ENCODE measurements at places on chromosomes 12 and 14.

- peak; percentile 31 for DNase-seq
Observed at GRCh38 chr14:31206536-31207286, 882 bp downstream of the HECTD1 start.

DNA sequence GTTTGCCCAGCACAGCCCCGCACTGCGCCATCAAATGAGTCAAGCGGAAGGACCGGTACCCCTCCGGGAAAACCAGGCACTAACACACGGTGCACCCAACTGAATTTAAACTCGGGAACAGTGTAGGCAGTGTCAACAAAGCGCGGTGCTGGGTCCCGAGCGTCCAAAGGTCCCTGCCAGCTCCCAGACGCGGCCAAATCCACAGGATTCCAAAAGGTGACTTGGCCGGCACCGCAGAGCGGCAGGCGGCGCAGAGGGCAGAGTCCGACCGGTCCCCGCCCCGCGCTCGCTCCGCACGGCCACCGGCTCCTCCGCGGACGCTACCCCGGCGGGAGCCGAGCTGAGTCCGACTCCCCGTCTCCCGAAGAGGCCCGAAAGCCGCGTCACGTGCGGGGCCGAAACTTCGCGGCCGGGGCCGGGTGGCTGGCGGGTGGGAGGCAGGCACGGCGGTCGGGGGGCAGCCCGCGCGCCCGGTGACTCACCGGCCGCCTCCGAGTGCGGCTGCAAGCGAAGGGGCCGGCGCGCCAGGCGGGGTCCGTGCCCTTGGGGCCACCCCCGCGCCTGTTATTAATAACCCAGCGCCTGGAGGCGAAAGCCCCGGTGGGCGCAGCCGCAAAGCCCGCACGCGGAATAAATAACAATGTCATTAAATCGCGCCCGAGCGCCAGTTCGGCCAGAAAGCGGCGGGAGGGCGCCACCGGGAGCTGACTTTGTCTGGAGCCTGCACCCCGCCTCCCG is 863 bp downstream of the DENND5B start:
- DNase-seq, result no peak

GRCh38 chr12:115798309-115798917 is 479.1 kb downstream of the MED13L start:
- no peak for DNase-seq

DNA sequence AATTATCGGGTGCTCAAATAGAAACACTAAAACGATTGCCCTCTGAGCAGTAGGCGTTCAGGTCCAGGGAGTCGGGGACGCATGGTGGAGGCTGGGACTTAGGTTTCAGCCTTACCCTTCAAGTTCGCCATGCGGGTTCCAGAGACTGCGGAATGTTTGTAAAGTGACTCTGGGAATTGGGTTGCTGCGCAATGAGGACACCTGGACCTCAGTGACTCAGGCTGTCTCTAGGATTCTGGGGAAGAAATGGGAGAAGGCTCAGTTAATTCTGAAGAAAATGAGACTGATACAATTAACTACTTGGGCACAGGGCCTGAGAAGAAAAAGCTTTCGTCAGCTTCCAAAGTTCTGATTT is 1.1 kb downstream of the LGALS3 start:
- DNase-seq, result no peak

- DNase-seq, result no peak
Observed at GRCh38 chr12:73225941-73226340, 953.8 kb downstream of the TRHDE start.

DNA sequence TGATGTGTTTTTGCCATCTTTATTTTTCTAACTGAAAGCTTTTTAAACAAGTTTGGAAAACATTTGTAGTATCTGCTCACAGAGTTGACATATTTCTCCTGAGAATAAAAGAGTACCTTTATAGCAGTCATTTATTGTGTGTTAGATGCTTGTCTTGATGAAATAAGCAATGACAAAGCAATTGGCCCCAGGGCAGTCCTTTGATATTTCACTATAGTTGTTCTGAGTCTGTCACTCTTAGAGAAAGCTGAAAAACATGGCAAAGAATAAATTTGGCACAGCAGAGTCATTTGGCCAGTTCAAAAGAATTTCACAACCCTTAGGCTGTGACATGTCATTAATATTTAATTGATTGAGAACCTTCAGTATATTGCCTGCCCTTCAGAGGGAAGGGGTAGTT is 166.2 kb downstream of the PTPRO start:
- DNase-seq, result no peak

DNA sequence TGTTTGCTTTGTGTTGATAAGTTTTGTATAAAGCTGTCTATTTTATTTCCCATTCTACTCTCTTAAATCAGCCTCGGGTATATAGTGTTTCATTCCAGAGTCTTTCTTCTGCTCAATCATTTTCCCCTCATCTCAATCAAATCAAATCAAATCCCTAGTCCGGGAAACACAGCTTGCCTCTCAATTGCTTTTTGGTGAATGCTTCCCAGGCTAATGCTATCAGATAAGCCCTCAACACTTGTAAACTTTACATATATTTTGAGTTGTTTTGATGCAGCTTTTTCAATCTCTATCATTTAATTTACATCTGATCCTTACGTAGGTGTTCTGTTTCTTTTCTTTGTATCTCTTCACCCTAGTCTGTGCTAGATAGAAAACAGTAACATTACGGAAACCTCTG is 416.7 kb upstream of the PDE3A start:
- no peak for DNase-seq

GRCh38 chr14:24665440-24665991 is 31.5 kb upstream of the GZMB start:
- DNase-seq, result no peak

DNA sequence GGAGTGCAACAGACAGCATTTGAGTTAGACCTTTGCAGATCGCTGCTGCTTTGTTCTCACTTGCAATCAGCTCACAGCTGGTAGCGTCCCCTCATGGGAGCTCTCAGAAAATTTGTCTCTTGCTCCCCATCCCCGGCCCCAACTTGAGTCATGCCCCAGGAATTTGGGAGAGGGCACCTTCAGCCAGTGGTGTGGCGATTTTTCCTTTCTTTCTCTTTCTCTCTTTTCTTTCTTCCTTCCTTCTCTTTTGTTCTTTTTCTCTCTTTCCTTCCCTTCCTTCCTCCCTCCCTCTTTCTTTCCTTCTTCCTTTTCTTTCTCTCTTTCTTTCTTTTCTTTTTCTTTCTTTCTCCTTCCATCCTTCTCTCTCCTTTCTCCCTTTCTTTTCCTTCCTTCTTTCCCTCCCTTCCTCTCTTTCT is 34.2 kb upstream of the MAP1LC3B2 start:
- no peak for DNase-seq

DNA sequence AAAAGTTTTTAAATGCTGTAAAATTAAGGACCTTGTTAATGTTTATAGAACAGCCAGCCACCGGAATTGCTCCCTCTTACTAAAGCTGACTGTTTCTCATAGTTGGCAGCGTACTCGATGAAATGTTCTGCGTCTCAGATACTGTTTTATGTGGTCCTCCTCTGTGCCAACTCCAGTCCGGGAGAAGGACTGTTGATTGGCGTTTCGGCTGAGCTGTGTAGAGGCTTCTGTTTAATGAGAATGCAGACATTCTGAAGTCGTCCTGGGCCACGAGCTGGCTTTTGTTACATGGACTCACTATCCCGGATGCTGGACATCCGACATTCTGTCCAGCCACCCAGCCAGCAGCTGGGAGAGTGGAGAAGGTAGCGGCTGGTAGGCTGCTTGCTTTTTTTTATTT is 75.4 kb downstream of the WDR20 start:
- DNase-seq, result no peak

GRCh38 chr14:51869411-51870100 is 9.1 kb downstream of the GNG2 start:
- peak; percentile 30 for DNase-seq

GRCh38 chr12:12882288-12882687 is 9.1 kb upstream of the GPRC5A start:
- DNase-seq, result no peak

GRCh38 chr14:72629534-72629933 is 264.4 kb downstream of the DPF3 start:
- DNase-seq, result no peak

DNA sequence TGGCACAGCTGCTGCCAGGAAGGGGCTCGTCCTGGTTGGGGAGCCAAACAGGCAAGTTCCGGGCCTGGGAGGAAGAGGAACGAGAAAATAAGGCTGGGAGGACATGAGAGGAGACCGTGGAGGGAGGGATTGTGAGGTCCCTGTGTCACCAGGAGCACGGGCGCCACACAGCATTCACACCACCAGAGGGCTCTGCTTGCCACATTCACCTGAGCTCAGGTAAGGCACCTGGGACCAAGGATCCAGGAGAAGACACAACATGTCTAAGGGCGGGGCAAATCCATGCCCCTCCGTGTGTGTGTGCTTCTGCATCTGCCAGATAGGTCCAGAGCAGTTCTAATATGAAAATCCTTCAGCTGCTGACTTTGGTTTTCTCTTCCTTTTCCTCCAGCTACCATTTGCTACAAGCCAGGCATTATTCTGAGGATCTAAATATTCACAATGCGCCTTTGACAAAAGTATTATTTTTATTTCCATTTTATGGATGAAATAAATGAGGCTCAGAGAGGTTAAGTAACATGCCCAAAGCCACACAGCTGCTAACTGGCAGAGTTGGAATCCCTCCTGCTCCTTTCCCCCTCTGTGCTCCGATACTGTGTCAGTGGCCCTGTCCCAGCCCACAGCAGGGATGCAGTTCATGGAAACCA is 14.6 kb downstream of the RAPGEF3 start:
- DNase-seq, result no peak

GRCh38 chr14:86574778-86575129 is 1044.8 kb downstream of the FLRT2 start:
- no peak for DNase-seq

DNA sequence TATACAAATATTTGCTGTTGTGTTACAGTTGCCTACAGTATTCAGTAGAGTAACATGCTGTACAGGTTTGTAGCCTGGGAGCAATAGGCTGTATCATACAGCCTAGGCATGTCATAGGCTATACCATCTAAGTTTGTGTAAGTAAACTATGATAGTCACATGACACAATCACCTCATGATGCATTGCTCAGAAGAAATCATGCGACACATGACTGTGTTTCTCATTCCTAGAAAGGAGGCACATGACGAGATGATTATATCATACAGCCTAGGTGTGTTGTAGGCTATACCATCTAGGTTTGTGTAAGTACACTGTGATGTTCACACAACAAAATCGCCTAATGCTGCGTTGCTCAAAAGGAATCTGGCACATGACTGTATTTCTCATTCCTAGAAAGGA is 31.9 kb downstream of the NOPCHAP1 start:
- DNase-seq, result no peak

- no peak for DNase-seq
Observed at GRCh38 chr14:70713511-70713916, 71.8 kb downstream of the TTC9 start.

DNA sequence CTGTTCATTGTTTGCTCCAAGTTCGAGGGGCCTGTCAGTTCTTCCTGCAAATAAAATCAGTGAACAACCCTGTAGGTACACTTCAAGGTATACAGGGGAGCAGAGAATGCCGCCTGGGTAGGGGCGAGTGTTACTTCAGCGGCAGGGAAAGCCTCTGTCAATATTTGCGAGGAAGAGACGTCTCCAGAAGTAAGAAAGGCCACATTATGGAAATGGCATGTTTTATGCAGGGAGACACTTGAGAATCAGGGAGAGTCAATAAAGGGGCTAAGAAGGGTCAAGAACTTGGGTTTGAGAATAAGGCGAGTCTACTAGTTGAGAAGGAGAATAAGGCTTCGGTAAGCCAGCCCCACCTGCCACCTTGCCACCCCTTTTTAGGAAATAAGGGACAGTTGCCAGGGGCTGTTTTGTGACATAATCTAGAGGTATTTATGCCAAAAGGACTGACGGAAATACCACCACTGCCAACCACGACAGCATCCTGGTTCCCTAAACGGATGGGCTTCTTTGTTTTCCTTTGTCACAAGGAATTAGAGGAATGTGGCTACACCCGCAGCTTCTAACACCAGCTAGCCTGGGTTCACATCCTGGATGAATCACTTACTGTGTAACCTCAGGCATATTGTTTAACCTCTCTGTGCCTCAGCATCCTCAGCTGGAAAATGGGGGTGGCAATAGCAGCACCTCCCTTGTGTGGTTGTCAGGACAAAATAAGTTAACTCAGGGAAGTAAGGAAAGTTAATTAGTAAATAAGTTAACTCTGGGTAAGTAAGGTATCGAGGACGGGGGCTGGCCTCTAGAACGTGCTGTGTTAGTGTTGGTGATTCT is 67.7 kb downstream of the EID3 start:
- no peak for DNase-seq

GRCh38 chr12:468671-469389 is 9.1 kb downstream of the B4GALNT3 start:
- DNase-seq, result no peak

Data from stimulated activated CD4-positive, alpha-beta T cell treated with anti-CD3 and anti-CD28 coated beads, TNF-alpha, amount 100 ng/mL, for 4 hours (primary cell).